ENCODE measurements at places on chromosomes 13 and 19. TPM values are rescaled to one million over a fixed set of nuclear protein-coding genes. Genes with fewer than 3 reads are reported as not detected.
A peak's percentile ranks its signal among the peaks of the same experiment; 100 is the strongest.

Gene FGF14
- total RNA-seq, result not detected

Gene PTGIR
- total RNA-seq, result 48.8 TPM

Gene CACNG6
- not detected for total RNA-seq

Gene CYP2A6
- total RNA-seq, result not detected

- H3K36me3 ChIP-seq, result peaks cover 5% of the 10 kb centered on the region
- H3K27ac ChIP-seq, result peak overlapping the region; percentile 99
- H3K4me1 ChIP-seq, result peaks cover 41% of the 10 kb centered on the region
- no peaks in the 10 kb centered on the region for H3K27me3 ChIP-seq
- H3K4me3 ChIP-seq, result peak overlapping the region; percentile 88
These were observed 1.4 kb upstream of the ZNF414 start for GRCh38 chr19:8515317-8515716.

DNA sequence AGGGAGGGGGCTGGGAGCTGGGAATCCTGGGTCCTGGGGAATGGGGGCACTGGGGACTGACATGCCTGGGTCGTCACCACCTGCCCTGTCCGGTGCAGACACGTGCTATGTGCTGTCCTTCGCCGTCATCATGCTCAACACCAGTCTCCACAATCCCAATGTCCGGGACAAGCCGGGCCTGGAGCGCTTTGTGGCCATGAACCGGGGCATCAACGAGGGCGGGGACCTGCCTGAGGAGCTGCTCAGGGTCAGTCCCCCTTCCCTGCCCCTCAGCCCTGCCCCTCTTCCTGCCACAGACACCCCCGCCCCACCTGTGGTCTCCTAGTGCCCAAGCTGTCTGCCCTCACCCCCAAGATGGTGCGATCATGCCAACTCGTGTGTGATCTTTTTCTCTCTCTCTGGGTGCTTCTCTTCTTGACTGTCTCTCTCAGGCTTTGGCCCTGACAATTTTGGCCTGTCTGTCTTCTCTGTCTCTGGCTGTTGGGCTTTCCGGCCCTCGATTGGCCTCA lies 5.0 kb downstream of the CYTH2 start:
- peaks cover 6% of the 10 kb centered on the region for H3K36me3 ChIP-seq
- peaks cover 10% of the 10 kb centered on the region for H3K4me1 ChIP-seq
- no peak for DNase-seq
- H3K27ac ChIP-seq, result peak overlapping the region; percentile 78

Data from activated CD8-positive, alpha-beta T cell treated with anti-CD3 and anti-CD28 coated beads for 36 hours (primary cell).